Hippocampal formation (tissue), 2 donors: ENCODE measurements at places on chromosomes 2 and 18.

DNA sequence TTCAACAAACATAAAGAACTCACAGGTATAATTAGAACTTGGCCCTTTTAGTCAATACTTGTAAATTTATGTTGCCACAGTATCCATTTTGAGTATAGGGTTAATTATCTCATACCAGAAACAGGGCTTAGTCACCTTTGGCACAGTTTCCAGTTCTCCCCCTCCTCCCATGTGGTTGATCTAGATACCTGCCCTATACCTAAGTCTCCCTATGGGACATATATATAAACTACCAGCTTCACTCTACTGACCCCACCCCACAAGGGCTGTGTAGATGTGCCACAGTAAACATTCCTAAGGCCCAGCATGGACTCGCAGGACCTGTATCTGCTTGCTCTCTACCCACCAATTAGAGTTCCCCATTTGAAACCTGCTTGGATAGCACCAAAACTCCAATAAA is 371.7 kb upstream of the RND3 start:
- no peak for DNase-seq

DNA sequence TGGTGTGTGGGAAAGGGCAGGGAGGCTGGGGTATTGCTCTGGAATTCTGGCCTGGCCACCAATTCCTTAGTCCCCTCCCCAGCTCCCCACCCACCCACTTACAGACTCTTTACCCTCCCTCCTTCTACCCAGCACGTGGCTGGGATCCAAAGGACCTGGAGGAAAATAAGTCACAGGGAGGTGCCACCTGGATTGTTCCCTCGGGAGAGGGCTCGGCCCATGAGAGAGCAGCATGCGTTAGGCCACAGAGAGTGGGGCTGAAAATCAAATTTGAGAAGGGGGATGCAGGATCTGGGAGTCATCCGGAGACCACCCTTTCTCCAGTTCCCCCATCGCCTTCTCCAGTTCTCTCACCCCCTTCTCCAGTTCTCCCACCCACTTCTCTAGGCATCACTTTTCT is 3.0 kb downstream of the ASPRV1 start:
- no peak for DNase-seq

GRCh38 chr2:20620696-20621365 is 30.1 kb downstream of the HS1BP3 start:
- no peak for DNase-seq

DNA sequence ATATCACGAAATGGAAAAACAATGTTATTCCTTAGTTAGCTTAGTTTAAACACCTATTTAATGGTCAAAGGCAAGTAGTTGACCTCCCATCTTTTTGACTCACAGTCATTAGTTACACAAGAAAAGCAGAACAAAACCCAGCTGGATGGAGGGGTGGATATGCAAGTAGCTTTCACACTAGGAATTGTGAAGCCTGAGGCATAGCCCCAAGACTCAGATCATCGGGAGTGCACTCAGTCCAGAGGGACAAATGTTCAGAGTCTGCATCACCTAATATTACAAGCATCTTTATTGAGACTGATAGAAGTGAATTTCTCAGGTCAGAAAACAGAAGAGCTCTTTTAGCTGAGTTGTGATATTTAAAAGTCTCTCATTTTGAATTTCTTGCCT is 15.5 kb upstream of the CPS1 start:
- no peak for DNase-seq

- DNase-seq = no peak
These were observed 413.3 kb downstream of the BCL11A start for GRCh38 chr2:60140185-60140584.

GRCh38 chr18:61286867-61287266 is 46.4 kb upstream of the CDH20 start:
- DNase-seq = no peak

DNA sequence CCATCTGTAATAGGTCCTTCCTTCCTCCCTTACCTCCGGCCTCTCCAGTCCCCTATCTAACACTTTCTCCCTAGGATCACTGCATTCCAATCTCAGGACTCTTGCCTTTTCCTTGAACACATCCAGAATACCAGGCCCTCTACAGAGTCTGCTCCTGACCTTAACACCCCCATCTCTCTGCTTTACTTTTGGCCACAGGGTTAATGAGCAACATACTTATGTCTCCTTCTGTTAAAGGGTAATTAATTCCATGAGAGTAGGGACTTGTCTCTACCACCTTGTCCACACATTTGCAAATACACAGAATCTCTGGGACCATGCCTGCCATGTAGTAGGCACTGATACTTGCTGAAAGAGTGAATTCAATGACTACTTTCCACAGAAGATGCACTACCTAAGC is 94.9 kb downstream of the COBLL1 start:
- no peak for DNase-seq

- DNase-seq = no peak
These were observed 1462.7 kb upstream of the NXPH2 start for GRCh38 chr2:140242889-140243288.

GRCh38 chr2:128488434-128488833 is 169.8 kb upstream of the HS6ST1 start:
- no peak for DNase-seq

DNA sequence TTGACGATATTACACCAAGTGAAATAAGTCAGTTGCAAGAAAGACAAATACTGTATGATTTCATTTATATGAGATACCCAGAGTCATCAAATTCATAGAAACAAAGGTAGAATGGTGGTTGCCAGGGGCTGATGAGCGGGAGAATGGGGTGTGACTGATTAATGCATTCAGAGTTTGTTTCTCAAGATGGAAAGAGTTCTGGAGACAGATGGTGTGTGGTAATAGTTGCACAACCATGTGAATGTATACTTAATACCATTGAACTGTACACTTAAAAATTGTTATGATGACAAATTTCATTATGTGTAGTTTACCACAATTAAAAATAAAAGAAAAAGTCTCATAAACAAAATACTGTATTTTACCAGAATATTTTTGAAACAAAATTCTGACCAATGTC is 117.3 kb downstream of the PIGN start:
- DNase-seq = no peak
